ENCODE measurements at places on chromosomes 1 and 21.

- no peak for ATAC-seq
Observed at GRCh38 chr1:115337633-115338456, at the start of gene NGF. Gene NGF, minus strand, starts transcription at chr1:115338249. Its CDS starts 51,454 bp downstream, at chr1:115286795.

GRCh38 chr1:6645018-6645417 lies 20.4 kb downstream of the THAP3 start:
- no peak for ATAC-seq

- no peak for ATAC-seq
Observed at GRCh38 chr1:21262293-21263051, 27.8 kb downstream of the ECE1 start.

DNA sequence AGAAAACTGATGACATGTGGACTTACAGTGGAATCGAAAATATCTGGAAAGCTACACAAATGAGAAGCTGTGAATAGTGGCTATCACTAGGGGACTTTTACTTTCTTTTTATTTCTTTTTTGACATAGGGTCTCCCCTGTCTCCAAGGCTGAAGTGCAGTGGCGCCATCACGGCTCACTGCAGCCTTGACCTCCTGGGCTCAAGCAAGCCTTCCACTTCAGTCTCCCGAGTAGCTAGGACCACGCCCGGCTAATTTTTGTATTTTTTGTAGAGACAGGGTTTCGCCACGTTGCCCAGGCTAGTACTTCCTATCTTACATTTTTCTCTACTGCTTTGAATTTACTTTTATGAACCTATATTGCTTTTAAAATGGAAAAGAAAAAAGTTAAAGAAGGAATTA lies 10.5 kb downstream of the TMEM35B start:
- ATAC-seq: no peak

DNA sequence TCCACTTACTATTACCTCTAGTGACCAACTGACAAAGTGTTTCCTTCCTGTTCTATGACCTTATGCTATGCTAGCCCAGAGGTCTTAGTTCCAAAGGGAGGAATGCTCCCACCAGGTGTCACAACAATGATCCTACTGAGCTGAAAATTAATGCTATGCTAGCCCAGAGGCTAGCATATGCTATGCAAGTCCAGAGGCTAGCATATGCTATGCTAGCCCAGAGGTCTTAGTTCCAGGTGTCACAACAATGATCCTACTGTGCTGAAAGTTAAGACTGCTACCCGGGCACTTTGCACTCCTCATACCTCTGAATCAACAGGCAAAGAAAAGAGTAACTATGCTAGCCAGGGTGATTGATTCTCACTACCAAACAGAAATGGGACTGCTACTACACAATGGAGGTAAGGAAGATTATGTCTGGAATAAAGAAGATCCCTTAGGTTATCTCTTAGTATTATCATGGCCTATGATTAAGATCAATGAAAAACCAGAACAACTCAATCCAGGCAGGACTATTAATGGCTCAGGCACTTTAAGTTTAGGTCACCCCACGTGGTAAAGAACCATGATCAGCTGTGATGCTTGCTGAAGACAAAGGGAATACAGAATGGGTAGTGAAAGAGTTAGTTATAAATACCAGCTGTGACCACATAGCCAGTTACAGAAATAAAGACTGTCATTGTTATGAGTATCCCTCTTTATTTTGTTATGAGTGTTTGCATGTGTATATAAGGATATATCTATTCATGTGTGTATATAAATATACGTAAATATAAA lies 114.1 kb downstream of the CSMD2 start:
- ATAC-seq: no peak

DNA sequence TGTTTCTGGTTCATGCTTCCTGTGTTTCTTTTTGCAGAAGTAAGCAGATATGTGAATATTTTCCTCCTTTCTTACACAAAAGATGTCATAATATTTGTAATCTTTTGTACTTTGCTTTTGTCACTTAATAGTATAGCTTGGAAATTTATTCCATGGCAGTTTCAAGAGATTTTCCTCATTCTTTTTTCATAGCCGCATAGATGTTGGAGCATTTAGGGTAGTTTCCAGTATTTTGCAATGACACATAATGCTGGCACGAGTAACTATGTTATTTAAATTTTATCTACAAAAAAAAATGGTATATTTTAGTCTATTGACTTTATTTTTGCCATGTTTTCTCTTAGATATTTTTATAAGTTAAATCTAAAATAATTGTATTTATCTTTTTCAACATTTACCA lies 40.7 kb downstream of the AGO3 start:
- ATAC-seq: no peak

GRCh38 chr1:93399781-93400180 lies 48.1 kb upstream of the FNBP1L start:
- ATAC-seq: no peak

DNA sequence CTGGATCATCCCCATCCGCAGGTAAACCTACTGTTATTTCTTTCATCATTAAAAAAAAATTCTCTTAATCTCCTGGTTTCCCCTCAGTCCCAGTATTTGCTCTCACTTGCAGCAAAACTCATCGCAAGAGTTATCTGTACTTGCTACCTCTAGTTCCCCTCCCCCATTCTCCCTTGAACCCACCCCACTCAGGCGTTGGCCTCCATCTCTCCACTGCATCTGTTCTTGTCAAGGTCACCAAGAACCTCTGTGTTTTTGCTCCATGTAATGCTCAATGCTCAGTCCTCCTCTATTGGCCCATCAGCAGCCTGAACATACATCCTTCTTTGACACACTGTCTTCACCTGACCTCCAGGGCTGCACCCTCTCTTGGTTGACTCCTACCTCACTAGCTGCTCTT lies 4.6 kb downstream of the PKLR start:
- no peak for ATAC-seq

GRCh38 chr1:181202986-181203555 lies 114.6 kb downstream of the IER5 start:
- no peak for ATAC-seq

- no peak for ATAC-seq
Observed at GRCh38 chr1:216621536-216621935, 101.7 kb downstream of the ESRRG start.

- ATAC-seq: no peak
Observed at GRCh38 chr21:44962403-44962966, 22.7 kb downstream of the SLX9 start.

- ATAC-seq: no peak
Observed at GRCh38 chr1:200518524-200518923, 102.0 kb downstream of the KIF14 start.

DNA sequence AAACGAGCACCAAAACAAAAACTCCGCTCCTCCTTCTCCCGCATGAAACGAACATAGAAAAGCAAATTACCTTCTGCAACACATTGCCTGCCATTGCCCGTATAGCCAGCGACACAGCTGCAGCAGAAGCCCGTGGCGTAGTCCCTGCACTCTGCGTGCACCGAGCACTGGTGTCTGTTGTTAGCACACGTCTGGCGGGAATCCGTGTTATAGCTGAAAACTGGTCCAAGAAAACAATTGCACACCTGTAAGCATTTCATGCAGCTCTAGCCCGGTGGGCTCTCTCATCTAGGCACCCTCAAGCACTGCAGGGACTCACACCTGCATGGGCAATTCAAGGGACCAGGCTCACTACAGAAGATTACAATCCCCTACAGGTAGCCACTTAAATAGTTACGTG lies 26.9 kb downstream of the NID1 start:
- ATAC-seq: no peak

DNA sequence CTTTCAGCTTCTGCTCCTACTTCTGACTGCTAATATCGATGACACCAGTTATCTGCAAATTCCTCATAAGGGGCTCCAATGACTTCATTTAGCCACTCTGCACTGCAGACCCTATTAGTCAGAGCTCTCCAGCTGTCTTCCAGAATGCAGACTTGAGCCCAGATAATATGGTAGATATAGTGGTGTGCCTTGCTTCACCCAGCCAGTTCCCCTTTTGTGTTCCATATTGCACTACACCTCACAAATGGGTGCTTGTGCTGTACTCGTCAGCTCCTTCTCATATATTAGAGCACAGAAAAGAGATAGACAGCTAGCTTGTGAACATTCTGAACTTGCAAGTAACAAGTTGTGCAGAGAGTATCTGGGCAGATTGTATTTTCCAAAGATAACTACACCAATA lies 23.7 kb upstream of the COG2 start:
- no peak for ATAC-seq

DNA sequence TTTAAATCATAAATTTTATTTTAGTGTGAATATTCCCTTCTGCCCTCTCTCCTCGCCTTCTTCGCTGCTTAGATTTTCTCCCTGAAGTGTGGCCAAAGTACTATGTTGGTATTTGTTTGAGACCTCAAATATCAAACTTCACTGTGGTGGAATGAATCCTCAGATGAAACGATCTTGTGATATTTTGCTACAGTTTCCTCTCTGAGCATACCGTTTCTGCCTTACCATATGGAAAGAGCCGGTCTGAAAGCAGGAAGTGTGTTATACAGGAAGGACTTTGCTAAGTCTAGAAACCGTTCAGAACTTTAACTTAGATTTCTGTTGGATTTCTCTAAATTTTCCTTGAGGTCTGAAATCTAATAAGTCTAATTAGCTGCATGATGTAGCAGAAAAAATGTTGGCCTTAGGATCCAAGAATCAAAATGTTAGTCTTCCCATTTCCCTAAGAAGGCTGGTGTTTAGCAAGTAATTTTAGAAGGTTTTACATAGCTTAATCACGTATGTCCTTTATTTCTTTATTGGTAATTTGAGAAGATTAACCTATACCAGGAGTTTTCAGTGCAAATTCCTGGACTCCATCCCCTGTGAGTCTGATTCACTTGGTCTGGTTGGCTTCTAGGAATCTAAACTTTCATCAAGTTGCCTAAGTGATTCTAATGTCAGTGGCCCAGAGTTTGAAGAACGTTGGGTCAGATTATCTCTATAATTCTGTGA lies 30.7 kb downstream of the SDCCAG8 start:
- no peak for ATAC-seq

- ATAC-seq: no peak
Observed at GRCh38 chr1:228542376-228542775, 55.2 kb downstream of the RNF187 start.

GRCh38 chr1:158864595-158864994 lies 33.4 kb downstream of the MNDA start:
- no peak for ATAC-seq

DNA sequence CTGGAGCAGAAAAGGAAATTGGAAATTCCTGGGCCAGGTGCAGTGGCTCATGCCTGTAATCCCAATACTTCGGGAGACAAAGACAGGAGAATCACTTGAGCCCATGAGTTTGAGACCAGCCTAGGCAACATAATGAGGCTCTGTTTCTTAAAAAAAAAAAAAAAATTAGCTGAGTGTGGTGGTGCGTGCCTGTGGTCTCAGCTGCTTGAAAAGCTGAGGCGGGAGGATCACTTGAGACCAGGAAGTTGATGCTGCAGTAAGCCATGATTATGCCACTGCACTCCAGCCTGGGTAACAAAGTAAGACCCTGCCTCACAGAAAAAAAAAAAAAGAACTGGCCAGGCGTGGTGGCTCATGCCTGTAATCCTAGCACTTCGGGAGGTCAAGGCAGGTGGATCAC lies 56.7 kb downstream of the SRSF11 start:
- no peak for ATAC-seq

DNA sequence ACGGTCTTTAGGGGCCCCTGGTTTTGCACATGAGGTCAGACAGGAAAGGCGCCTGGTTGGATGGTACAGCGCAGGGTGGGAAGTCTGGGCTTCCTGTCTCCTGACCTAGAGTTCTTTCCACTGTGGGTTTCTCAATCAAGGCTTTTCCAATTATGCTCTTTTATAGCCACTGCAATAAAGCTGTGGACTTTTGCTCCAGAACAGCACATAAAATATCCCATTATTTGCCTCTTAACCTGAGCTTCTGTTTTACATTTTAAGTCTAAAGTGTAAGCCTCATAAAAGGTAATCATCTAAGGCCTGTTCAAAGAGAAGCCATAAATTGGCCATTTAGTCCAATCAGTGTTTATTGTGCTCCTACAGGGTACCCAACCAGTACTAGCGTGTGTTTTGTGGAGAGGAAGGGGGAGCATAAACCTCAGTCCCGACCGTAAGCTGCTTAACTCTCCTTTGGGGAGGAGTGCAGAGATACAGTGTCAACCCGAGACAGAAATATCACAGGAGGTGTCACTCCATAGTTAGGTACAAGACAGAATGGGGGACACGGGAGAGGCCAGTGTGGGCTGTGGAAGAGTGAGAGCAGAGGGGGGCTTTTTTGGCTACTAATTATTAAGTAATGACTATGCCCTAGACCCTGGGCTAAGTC lies 270.0 kb downstream of the TRABD2B start:
- ATAC-seq: no peak

DNA sequence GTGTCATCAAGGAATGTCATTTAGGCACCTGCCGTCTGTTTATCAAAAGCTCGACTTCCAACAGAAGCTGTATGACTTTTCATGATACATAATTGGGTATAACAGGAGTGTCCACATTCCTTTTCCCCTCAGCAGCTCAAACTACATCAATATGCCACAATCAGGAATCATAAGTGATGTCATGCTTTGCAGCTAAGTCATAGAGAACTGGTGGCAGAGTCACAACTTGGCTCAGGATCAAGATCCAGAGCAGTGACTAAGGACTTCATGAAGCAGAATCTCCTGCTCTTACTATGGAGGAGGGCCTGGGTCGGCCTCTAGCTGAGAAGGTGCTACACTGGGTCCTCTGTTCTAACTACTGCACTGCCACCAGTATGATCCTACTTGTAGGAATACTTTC lies 36.5 kb upstream of the AGBL4 start:
- no peak for ATAC-seq

GRCh38 chr1:203340112-203340790 lies 10.7 kb downstream of the FMOD start:
- peak; percentile 73 for ATAC-seq
